ENCODE measurements at places on chromosomes 13 and 19.
A peak's percentile ranks its signal among the peaks of the same experiment; 100 is the strongest.

DNA sequence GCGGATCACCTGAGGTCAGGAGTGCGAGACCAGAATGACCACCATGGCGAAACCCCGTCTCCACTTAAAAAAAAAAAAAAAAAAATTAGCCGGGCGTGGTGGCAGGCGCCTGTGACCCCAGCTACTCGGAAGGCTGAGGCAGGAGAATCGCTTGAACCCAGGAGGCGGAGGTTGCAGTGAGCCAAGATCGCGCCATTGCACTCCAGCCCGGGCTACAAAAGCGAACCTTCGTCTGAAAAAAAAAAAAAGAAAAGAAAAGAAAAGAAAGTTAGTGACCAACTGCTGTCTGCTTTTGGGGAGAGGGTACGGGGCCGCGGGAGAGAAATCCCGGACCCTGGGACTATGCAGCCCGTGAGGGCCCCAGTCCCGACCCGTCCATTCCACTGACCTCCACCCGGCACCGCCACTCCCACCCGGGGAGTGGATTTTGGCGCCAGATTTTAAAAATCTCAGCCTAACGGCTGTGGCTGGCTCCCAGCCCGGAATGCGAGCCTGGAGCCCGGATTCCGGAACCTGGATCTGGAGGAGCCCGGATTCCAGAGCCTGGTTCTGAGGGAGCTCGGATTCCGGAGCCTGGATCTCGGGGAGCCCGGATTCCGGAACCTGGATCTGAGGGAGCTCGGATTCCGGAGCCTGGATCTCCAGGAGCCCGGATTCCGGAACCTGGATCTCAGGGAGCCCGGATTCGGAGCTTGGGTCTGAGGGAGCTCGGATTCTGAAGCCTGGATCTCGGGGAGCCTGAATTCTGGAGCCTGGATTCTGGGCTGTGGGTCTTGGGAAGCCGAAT, 6.1 kb upstream of the LMNB2 start:
- DNase-seq: peak; percentile 76

DNA sequence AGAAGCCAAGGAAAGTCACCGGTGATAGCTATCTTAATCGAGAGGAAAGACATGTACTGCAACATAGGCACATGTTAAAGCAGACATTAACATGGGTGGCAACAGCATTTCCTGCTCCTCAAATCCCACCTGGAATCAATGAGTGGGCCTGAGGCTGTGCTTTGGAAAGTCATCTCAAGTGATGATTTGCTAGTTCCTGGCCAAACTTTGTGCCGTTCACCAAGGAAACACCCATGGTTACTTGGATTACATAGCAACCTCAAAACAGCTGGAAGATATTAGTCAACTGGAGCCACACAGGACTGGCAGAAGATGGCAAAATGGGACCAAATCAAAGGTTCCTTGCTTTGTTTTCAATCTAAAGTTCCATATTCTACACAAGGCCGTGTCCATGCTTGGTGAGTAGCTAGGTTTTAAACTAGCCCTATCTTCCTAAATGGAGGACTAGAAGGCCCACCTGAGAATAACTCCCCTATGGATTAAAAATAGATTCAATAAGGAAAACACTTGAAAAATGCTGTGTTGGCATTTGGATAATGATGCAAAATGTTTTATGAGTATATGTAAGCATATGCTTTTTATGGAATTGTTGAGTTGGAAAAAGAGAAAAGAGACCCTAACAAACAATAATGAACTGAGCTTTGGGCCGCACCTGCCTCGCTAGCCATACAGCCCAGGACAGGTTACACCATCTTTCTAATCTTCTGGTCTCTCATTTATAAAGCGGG, 144.5 kb downstream of the RGCC start:
- no peak for DNase-seq

DNA sequence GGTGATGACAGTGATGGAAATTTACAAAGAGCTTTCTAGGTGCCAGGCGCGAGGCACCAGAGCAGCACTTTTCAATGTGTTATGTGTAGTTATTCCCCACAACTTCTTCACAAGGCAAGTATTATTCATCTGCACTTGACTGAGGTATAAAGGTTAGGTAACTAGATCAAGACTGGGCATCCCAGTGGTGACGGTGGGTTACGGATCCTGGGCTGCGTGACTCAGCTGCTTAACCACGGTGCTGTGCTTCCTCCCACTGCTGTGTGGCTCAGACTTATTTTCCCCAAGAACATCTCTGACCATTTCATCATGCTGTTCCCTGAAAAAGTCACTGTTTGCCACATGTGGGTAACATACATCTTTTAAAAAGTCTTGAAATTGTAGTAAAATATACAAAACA, 19.3 kb downstream of the EDDM13 start:
- DNase-seq: no peak

DNA sequence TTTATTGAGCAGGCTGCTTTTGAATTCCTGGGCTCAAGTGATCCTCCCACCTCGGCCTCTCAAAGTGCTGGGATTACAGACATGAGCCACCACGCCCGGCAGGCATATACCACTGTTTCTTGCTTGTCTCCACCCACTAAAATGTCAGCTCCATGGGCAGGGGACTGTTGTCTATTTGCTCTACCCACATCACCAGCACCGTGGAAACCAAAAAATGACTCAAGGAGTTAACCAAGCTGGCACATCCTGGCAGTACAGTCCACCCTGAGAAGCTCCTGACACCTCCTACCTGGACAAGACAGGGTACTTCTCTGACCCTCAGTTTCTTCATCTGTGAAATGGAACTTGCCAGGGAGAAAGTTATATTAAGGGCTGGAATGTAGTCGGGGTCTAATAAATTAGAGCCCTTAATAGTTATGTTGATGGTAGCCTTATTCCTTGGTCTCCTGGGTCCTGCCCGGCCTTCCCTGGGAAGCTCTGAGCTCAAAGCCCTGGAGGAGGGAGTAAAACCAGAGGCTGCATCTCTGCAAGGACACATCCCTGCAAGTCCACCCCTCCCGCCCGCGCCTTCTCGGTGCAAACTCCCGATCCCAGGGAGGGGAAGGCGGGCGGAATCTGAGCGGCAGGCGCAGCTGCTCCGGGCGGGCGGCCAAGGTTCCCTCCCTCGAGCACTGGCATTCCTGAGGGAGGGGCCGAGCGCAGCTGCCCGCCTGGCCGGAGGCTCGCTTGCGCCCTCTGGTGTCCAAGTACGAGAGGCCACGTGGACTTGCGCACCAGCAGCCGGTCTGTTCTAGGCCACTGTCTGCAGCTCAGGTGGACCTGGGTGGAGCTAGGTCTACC, 14.1 kb downstream of the RDH8 start:
- DNase-seq: peak; percentile 81

- no peak for DNase-seq
These were observed 26.5 kb downstream of the CD177 start for GRCh38 chr19:43380008-43380407.

DNA sequence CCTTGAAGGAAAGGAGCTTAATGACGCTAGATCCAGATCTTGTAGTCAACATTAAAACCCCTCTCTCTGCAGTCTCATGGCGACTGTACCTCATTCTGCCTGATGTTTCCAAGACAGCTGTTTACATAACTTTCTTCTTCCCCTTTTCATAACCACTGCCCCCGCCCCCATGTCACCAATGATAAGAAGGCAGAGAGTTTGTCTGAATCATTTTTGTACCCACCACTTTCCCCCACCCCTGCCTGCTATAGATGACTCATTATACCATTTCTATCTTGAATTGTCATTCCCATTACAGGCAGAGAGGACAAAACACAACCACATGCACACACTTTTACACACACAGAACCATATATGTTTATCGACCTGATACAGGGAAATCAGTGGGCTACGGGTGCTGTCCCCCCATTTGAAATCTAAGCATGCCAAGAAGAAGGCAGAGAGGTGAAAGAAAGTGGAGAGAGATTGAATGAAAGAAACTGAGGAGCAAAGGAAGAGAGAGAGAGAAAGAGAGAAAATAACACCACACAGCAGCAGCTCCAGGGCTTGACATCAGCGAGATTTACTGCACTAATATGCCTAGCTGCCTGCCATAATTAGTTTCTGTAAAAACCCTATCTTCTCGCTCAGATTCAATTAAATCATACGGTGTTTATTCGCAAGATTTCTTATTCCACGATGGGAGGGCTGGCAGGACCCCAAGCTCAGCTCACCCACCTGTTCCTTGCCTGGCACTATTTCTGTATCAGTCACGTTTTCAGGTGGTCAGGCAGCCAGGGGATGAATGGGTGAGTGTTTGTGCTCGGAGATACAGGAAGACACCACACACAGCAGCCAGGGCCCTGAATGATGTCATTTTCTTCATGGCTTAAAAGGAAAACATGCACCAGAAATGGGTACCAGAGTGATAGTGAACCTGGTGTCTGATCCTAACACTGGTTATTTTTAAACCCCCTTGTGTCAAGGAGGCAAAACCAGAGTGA, 114.3 kb upstream of the SERP2 start:
- no peak for DNase-seq

DNA sequence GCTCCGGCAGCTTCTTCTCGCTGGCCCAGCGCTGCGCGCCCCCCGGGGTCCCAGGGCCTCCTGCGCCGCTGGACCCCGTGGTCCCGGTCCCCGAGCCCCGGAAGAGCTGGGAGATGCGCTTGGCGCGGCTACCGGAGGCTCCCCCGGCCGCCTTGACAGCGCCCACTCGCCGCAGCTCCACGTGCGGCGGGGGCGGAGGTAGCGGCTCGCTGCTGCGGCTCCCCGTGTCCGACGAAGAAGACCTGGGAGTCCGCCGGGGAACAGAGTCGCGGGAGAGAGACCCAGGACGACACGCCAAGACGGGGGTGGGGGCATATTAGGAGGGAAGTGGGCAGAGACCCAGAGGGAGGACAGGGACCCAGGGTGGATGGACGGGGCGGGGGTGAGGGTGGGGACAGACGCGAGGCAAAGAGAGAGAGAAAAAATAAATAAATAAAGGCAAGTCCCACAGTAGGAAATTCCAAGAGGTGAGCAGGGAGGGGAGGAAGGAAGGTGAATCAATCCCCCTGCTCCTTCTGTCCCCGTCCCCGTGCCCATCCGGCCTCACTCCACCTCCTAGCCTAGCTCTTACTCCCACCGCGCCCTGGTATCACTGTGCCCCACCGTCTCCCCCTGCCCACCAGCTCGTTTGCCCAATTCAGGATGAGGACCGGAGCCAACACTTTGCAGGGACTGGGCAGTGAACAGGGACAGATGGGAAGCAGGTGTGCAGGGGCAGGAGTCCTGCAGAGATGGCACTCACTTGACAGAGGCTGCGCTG, 826 bp downstream of the RASIP1 start:
- no peak for DNase-seq

DNA sequence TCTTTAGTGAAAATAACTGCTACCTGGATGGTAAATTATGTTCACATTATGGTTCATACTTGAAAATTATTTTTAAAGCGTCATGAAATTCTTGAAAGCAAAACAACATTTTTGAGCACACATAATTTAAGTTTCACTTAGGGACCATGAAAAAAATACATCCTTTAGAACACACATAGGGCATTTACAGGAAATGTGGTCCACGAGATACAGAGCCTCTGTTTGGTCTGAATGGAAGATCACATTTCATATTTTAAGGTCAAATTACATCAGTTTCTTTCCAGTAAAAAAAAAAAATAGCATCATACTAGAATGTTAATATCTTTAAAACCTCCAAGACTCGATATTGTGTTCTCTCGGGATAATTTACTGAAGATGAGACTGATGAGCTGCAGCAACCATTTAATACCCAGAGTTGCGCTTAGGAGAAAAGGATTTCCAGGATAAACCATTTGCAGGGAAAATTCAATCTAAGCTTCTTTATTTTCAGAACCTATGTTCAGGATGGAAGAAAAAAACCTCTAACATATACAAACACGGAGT, 720.7 kb downstream of the DIAPH3 start:
- no peak for DNase-seq

DNA sequence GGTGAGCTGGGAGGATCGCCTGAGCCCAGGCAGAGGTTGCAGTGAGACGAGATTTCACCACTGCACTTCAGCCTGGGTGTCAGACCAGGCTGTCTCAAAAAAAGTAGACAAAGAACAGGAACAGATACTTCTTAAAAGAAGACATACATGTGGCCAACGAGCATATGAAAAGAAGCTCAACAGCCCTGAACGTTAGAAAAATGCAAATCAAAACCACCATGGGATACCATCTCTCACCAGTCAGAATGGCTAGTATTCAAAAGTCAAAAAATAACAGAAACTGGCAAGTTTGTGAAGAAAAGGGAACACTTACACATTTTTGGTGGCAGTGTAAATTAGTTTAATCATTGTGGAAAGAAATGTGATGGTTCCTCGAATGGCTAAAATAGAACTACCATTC, 3.0 kb upstream of the LGALS14 start:
- no peak for DNase-seq

DNA sequence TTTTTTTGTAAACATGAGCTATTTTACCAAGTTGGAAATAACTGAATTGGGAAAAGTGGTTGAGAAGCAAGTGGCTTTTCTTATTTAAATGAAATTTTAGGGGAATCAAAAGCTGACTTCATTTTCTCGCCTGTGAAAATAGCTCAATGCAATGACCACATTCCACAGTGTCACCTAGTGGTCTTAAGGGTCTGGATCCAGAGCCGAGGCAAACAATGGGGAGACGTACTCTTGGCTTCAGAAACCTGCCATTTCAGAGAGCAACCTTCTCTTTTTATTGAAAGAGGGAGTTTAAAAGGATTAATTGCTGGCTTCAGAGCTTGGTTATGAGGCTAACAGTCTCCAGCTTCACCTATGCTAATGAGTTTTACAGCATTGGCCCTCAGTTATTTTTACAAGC, 39.7 kb upstream of the RXFP2 start:
- DNase-seq: no peak

GRCh38 chr13:94550062-94550738, 45.8 kb downstream of the TGDS start:
- no peak for DNase-seq

DNA sequence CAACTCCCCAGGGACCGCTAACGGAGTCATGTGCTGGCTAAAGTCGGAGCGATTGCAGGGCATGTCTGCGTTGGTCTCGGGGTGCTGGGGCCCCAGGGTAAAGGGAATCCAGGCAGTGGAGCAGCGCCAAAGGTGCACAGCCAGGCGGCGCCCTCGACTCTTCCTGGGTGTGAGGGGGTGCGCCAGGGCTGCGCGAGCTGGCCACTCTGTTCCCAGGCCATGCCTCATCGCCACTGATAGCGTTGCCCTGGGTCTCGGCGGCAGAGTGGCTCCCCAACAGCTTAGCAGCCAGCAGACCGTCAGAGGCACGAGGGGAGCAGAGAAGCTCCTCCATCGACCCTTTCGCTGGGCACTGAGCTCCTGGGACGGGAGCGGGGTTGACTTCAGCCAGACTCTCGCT, 152.7 kb downstream of the B3GLCT start:
- no peak for DNase-seq

DNA sequence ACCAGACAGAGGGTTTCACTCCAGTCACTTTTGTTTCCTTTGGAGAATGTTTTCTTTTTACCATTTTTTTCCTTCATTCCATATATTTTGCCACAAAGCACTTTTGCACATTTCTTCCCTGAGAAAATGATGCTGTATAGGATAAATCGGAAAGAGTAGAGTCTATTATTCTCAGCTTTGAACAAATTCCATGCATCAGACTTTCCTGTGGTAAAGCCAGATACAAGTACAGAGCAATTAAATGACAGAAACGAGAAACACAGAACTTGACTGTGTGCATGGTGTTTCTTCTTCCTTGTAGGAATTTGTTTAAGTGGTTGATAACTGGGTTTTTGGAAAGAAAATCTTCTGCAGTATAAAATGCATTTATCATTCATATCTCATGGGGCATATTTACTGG, 107.4 kb upstream of the CSNK1A1L start:
- no peak for DNase-seq

- no peak for DNase-seq
These were observed 76.6 kb downstream of the ZMYM2 start for GRCh38 chr13:20035130-20035529.

- no peak for DNase-seq
These were observed 56.2 kb downstream of the ABCC4 start for GRCh38 chr13:95245071-95245470.

- DNase-seq: no peak
These were observed 16.6 kb downstream of the DDX39A start for GRCh38 chr19:14402332-14403144.
